HCEC 1CT (cell line): ENCODE measurements at places on chromosomes 3 and 15.

- no peak for DNase-seq
Observed at GRCh38 chr3:126447456-126448106, 28.1 kb downstream of the ZXDC start.

DNA sequence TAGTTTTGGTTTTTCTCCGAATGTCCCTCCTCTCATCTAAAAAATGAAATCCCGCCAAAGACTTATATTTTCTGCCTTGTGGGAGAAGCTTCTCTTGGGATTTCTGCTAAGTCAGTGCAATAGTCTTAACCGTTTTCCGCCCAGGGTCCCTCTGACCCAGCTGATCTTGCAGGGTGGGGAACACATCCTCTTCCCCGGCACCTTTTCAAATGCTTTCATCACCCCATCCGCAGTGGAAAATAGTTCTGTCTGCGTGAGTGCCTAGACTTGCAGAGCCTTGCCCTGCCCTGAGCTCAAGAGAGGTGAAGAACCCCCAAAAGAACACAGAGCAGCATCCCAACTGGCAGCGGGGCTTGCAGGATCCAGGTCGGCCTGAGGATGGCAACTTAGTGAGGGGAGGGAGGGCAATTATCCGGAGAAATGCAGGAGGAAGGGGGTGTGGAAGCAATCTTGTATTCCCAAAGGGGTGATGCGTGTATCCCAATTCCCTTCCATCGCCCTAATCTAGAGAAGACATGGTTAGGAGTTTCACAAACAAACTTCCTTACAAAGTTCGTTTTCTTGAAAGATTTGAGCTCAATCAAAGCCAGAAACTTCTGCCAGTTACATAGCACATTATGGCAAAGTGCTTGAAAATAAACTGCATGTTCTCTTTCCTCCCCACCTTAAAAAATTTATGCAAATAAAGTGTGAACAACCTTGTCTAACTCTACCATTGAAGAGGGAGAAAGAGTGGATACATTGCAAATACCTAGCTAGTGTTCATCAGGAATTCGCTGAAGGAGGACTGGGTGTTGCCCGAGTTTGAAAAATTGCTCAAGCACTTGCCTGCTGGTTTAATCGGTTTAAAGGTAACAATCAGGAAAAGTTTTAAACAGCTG lies 79.9 kb downstream of the NR2F2 start:
- DNase-seq, result no peak

DNA sequence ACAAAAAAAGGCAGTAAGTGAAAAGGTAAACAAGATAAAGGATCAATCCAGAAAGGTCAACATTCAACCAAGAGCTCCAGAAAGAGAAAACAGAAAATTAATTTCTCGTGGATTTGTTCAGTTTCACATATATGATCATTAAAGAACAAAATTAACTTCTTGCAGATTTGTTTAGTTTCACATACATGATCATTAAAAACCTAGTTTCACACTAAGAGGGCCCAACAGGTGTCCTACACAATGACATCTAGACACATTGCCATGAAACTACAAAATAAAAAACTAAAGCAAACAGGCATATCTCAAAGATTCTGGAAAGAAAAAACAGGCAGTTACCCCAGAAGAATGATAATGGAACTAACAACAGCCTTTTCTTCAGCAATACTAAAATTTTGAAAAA lies 22.1 kb downstream of the PHC3 start:
- DNase-seq, result no peak

GRCh38 chr15:94877833-94878232 lies 646.5 kb downstream of the MCTP2 start:
- no peak for DNase-seq

- DNase-seq, result no peak
Observed at GRCh38 chr3:129238945-129239705, 10.3 kb upstream of the COPG1 start.

DNA sequence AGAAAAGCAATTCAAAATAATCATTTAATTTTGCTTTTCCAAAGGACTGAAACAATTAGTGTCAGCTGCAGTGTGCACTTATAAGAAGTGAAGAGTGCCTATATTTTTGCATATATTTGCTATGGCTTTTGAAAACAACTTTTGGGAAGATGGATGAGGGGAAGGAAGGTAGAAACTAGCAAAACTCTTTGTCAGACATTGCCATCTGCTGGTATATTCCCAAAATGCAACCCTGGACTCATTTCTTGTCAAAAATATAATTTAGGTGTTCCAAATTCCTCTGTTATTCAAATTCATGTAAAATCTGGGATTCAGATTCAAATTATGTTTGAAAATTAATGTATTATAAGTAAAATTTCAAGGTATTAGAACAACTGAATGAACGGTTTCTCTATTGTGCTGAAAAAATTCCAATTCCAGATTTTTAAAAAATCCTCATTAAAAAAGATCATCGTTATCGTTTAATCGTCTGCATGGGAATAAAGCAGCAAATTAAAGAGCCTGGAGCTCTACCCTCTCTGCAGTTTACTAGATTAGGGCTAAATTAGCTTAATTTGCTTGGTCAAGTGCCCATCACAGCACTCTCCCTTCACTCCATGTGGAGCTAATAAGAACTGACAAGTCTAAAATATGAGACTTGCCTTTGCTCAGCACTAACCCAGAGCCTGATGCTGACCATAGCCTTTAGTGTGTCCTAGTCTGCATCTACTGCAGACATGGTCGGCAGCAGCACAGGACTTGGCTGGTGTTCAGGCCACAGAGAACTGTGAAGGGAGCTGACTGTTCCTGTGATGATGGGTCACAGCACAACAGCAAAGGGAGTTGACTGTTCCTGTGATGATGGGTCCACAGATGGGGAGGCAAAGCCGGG lies 67.9 kb upstream of the MITF start:
- peak; percentile 39 for DNase-seq

GRCh38 chr3:53804697-53805462 lies 41.3 kb downstream of the CHDH start:
- peak; percentile 61 for DNase-seq

DNA sequence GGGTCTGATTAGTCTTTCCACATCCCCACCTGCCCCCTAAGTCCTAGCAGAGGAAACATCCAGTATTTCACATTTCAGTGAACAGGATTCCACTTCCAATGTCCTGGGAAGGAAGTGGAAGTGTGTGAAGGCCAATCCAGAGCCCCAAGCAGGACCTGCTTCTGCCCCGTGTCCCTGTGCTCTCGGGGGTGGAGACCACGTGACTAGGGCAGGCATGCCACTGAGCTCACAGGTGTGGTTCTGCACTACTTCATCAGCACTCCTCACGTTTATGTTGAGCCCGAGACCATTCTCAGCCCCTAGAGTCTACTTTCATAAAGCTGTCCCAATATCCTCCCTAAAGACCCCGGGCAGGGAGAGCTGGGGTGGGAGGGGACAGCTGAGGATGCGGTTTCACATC lies 84.3 kb downstream of the RAB11A start:
- no peak for DNase-seq

- DNase-seq, result no peak
Observed at GRCh38 chr15:26049900-26050657, 187.0 kb upstream of the ATP10A start.

DNA sequence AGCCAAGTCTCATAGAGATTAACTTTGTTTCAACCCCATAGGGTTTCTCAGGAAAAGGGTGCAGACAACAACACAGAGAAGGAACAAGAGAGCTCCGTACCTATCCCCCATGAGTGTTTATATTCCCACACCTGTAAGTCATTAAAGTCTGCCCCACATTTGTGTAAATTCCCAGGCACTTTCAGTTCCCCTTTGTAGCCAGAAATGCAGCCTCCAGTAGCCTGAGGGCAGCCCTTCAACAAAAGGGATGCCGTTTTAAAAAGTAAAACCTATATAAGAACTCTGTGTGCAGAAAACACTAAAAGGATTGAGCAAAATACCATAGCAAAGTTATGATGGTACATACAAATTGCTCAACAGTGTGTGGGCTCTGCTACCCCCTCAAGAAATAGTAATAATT lies 59.7 kb upstream of the TMEM108 start:
- DNase-seq, result no peak

- DNase-seq, result peak; percentile 78
Observed at GRCh38 chr3:42880601-42881451, 5.1 kb upstream of the CYP8B1 start.

DNA sequence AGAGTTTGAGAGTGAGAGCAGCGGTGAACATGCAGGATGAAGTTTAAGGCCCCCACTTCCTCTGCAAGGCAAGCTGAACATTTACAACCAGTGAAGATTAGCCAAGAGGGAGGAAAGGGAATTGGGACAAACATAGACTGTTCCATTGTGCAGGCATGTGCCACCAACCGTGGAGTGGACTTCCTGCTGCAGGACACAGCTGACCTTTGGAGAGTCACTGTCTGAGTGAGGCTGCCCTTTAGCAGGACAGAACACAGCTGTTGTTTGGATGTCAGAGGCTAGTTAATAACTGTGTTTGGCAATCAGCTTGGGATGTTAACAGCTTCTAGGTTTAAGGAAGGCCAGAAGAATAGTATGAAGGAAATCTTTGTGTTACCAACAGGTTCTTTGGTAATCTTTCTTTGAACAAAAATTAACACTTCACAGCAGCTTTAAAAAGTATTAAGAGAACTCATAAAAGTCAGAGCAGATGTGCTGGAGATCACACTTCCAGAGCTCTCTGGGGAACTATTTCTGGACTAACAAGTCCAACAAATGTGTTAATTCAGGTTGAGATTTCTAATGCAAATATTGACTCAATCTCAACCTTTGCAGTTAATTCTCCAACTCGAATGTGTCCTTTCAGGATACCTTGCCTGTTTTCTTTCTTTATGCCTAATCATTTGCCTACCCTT lies 31.4 kb downstream of the CTDSPL start:
- DNase-seq, result peak; percentile 52

- no peak for DNase-seq
Observed at GRCh38 chr15:64843991-64844390, 2.3 kb downstream of the PLEKHO2 start.

- no peak for DNase-seq
Observed at GRCh38 chr3:186365202-186365974, 3.4 kb upstream of the DGKG start.

DNA sequence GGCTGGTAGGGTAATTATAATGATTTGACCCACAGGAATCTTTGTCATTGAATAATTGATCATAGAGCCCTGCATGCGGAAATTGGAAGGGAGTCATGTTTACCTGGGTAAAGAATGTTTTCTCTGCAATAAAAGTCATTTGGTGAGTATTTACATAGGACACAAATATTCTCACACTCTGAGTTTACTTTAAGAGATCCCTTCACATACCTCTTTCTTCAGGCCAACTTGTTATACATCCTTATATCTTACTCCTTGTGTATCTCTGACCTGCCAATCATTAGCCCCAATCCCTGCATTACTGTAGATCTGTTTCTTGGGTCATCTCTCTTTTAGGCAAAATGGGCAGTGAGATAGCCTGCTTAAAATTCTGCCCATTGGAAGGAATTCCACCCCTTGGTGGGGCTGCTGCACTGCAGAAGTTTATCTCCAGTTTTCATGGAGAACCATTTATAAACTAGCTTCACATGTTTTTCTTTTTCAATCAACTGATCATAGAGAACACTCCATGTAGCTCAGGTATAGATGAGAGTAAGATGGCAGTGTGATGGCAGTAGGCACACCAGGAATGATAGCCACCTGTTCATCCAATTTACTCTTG lies 46.2 kb downstream of the ILDR1 start:
- DNase-seq, result no peak

DNA sequence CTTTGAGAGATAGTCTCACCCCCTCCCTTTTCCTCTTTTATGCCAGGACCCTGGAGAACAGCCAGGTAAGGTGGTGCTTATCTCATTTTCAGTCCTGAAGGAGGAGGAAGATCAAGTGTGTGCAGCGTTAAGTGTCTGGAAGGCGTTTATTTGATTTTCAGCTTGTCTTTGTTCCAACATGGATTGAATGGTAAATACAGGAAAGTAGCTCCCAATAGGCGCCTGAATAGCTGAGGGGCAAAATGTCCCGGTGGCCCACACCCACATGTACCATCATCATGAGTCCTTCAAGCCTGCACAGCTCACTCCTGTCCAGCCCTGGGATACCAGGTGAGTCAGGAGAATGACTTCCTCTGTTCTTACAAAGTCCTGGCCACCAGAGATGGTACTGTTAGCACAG lies 73.5 kb downstream of the CEMIP start:
- no peak for DNase-seq

DNA sequence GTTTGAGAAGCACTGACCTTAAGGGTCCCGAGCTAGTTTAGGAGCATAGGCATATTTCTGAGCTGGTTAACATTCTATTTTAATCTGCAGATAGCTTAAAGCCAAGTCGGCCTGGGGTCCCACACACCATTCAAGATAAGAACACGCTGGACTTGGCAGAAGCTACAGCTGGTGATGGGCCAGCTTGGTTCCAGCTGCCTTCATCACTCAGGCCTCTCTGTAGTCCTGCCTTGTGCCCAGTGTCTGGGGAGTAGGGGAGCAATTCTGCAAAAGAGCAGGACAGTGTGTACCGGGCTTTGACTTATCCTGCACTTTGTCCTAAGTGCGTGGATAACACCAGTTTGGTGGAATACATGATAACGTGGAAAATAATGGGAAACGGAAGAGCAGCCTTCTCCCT lies 164.5 kb downstream of the MEGF11 start:
- DNase-seq, result no peak

DNA sequence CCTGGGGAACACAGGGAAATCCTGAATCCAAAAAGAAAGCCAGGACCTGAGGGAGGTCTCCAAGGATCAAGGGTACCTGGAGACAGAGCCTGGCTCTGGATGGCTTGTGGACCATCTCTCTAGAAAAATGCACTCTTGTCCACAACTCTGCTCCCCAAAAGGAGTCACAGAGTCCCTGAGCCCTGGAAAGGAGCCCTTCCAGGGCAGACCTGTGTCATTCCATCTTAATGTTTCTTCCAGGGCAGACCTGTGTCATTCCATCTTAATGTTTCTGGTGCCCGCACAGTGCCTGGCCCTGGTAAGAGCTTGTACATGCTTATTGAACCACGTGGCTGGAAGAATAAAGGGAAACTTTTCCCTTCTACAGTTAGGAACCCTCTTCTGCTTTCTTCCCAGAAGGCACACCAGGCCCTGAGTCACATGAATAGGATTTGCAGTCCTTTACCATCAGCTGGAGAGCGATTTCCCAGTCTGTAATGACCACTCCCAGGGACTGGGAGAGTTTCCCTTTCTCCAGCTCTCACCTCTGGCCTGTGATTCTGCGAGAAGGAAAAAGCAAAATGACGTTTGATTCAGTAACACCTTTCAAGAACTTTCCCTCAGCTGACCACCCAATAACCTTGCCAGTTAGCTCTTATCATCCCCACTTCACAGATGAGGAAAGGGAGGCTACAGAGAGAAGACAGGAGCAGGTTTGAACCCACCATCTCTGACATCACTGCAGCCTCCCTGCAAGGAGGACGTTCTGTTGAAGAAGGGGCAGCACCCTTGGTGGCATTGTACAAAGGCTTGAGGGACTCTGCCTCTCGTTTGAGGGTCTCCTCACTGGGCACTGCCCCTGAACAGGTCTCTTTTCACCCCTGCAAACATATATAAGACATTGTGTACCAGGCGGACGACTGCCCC lies 35.8 kb upstream of the SLCO2A1 start:
- no peak for DNase-seq

DNA sequence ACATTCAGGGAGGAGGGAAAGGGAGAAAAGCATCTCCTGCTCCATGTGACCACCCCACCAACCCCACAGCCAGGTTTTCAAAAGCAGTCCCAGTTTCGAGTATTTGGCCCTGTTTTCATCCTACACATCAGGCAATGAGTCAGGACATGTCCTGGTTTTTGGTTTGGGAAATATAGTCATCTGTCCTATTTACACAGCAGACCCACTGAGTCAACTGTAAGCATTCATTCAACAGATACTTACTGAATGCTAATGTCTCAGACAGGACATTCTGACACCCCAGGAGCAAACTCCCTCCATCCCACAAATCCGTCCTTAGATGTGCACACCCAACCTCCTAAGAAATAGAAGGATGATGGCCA lies 32.9 kb downstream of the IGDCC3 start:
- no peak for DNase-seq

- no peak for DNase-seq
Observed at GRCh38 chr15:74895830-74896229, 6.0 kb downstream of the MPI start.
